ENCODE measurements at places on chromosomes 5 and 9. TPM values are rescaled to one million over a fixed set of nuclear protein-coding genes. Genes with fewer than 3 reads are reported as not detected.

- no peak for DNase-seq
Measured at GRCh38 chr5:1667648-1668140, 131.9 kb downstream of the MRPL36 start.

The KIF24 gene
- 0.59 TPM for total RNA-seq

The F2R gene
- 7.1 TPM for total RNA-seq

The ZNF366 gene
- total RNA-seq = 5.2 TPM

DNA sequence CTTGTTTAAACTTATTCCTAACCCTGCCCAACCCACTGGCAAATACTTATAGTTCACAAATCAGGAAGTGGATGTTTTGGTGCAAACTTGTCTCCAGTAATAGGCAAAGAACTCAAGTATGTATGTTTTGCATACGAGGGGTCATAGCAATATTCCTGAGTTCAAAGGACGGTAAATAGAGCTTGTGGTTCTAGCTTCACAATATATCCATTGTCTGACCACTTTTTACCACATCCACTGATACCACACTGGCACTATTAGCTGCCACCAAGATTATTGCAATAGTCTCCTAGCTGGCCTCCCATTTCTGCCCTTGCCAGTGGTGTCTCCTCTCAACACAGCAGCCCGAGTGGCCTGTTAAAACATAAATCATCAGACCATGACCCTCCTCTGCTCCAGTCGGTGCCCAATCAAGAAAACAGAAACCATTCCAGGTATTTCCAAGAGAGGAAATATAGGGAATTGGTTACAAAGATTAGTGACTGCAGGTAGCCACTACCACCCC lies 17.0 kb downstream of the GRXCR2 start:
- no peak for DNase-seq

DNA sequence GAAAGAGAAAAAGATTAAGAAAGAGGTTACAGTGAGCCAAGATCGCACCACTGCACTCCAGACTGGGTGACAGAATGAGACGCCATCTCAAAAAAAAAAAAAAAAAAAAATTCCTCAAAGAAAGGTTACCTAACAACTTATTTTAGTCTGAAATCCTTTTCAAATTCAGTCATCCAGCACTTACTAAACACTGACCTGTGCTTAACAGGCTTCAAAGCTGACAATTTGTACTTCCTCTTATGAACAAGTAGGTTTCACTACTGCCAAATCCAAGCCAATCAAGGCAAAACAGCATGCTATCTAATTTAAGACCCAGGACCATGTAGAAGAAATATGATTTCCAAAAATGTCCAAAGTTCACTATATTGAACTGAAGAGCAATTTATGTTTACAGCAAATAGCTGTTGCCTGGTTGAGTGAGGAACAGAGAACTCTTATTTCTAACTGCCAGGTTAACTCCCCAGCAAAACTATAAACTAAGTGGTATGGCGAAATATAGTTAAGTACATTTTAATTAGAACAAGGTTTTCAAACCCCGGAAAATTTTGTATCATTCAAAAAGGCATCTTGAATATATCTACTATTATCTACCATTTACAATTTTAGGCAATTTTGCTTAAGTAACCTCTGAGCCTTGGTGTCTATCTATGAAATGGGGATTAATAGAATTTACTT lies 13.4 kb downstream of the PWWP2A start:
- no peak for DNase-seq

DNA sequence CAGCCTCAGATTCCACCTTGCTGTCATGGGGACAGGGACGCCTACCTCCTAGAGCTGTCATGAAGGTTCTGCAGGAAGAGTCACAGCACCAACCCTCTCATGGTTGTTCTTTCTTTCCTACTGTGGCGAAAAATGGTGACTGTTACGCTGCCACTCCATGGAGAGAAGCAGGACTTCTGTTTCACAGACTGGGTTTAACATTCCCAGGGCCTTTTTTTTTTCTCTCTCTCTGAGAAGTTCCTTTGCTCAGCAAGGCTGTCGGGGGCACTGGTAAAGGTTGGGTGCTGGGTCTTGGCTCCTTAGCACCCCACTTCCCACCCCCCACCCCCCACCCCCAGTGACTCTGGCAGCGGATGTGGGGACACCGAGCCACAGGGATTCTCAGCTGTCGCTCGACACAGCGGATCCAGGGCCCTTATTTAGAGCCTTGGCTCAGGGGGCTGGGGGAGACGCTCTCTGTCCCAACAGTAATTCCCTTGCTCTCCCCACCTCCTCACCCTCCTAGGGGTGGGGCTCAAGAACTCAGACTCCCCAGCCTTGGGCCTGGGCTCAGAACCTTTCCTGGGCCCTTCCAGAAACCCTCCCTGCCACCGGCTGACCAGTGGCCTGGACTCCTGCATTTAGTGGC lies 34.4 kb downstream of the DUSP1 start:
- no peak for DNase-seq

- no peak for DNase-seq
Measured at GRCh38 chr9:116144555-116144954, 9.0 kb upstream of the PAPPA start.

DNA sequence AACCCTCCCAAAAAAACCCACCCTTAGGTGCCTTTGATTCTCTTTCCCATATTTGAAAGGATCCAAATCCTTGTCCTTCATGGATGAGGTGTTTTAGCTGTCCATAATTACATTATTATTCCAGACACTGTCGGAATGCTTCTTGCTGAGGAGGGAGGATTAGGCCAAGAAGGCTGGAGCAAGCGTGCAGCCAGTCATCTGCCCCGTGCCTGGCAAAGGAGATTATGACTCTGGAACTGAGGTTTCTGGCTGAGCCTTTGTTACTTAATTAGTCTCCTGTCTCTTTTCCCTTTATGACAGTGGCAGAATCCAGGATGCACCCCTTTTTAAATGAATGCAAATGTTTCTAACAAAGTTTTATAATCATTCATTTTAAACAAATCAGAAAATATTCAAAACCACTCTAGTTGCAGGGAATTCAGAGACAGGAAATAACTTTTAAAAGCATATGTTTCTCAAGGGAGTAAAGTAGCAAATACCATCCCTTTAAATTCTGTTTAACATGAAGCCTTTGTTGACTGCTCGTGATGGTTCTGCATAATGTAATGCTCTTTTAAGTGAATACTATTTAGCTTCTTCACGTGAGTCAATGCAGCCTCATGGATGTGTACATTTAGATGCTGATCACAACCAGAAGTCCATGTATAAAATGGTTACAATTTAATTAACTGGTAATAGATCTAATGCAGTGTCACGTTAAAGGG lies 69.8 kb downstream of the GALNT10 start:
- DNase-seq = no peak

GRCh38 chr9:78118742-78119473 lies 87.3 kb upstream of the GNAQ start:
- no peak for DNase-seq

- DNase-seq = peak; percentile 91
Measured at GRCh38 chr9:121299467-121300282, 31.7 kb downstream of the GSN start.

The NHP2 gene
- total RNA-seq = 72.2 TPM

The OR1L1 gene
- not detected for total RNA-seq

GRCh38 chr5:135868681-135869080 lies 27.0 kb downstream of the IL9 start:
- no peak for DNase-seq

DNA sequence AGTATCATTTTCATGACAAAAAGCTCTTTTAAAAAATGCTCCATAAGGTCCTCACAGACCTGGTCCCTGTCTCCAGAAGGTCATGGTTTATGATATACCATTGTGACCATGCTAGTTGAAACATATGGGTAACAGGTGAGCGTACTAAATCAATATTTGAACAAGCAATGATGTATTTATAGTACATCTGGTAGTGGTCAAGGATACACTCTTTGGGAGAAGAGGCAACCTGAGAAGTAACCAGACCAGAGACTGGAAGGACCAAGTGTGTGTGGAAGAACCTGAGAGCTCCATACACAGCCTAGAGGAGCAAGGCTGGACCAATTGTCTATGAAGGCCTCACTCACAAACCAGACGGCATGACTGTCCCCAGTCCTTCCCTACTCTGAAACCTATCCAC lies 55.1 kb downstream of the LHFPL2 start:
- DNase-seq = no peak

The ISL1 gene
- total RNA-seq = not detected

DNA sequence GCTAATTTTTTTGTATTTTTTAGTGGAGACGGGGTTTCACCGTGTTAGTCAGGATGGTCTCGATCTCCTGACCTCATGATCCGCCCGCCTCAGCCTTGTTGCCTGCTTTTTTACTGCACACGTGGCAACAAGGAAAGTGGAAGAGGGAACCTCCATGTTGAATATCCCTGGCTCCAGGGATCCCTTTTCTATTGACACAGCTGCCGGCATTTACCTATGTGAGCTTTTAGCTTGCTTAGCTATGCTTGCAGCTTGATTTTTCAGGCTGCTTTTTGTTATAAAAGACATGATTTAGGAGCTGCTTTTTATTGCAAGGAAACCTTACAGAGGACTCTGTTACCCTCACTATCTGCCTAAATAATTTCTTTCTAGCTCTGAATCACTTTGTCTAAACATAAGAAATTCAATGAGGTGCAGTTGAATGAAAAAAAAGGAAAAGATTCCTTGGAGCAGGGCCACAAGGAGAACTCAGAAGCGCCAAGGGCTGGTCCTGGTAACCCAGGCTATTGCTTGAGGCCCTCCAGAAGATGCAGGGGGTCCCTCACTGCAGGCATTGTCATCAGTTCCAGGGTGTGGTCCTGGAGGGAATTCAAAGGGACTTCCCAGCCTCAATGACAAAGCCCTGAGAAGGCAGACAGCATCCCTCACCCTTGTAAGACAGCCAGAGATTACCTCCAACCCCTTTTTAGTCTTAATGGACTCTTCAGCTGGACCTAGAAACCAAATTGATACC lies 89.9 kb downstream of the SYK start:
- no peak for DNase-seq

The RLN2 gene
- 1.1 TPM for total RNA-seq

GRCh38 chr9:89179540-89179894 lies 899 bp upstream of the SHC3 start:
- DNase-seq = no peak

GRCh38 chr9:108057421-108058134 lies 568.0 kb upstream of the KLF4 start:
- no peak for DNase-seq

DNA sequence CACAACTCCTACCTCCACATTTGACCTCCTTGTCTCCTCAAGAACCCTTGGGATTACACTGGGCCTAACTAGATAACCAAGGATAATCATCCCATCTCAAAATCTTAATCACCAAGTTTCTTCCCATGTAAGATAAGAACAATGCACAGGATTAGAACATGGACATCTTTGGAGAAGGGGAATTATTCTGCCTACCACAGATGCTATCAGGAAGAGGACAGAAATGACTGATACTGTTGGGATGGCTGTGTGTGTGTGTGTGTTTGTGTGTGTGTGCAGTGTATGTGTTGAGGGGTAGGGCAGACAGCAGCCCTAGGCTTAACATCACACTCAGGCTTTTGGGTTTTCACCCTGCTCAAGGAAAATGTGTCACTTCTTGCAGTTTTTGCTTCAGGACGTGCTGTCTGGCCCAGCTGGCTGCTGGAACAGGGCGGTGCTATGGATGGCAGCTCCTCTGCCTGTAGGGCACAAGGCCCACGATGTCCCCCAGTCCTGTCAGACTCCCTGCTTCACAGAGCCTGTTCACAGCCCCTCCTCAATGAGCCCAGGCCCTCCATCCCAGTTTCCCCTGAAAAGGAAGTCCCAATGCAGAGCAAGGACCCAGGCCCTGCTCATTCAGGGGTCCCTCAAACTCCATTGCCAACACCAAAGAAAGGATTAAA lies 7.7 kb downstream of the CA9 start:
- DNase-seq = no peak

The MYMK gene
- not detected for total RNA-seq

The FRMPD1 gene
- total RNA-seq = 0.46 TPM

The ADRB2 gene
- 4.5 TPM for total RNA-seq

GRCh38 chr9:26205261-26205660 lies 527.0 kb upstream of the TUSC1 start:
- DNase-seq = no peak

All from heart right ventricle (tissue), 16 donors.